Activated gamma-delta T cell treated with Interleukin-2 at 50 U/mL for 16 hours (primary cell): ENCODE measurements at places on chromosomes 2 and 18.

GRCh38 chr18:63339920-63340484 lies 20.4 kb upstream of the BCL2 start:
- DNase-seq: peak; percentile 34

DNA sequence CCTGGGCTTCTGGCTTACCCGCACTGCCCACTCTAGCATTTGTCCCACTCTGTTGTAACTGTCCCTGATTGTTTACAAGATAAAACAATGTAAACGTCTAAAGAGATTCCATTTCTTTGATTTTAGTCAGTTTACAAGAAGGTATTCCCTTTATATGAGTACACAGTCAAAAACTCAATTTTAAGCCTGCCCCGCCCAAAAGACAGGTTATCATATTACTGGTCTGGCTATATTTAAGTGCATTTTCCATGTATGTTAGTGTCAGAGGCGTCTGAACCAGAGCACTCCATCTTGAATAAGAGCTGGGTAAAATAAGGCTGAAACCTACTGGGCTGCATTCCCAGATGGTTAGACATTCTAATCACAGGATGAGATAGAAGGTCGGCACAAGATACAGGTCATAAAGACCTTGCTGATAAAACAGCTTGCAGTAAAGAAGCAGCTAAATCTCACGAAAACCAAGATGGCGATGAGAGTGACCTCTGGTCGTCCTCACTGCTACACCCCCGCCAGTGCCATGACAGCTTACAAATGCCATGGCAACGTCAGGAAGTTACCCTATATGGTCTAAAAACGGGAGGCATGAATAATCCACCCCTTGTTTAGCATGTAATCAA lies 15.0 kb downstream of the GPR45 start:
- DNase-seq: no peak

DNA sequence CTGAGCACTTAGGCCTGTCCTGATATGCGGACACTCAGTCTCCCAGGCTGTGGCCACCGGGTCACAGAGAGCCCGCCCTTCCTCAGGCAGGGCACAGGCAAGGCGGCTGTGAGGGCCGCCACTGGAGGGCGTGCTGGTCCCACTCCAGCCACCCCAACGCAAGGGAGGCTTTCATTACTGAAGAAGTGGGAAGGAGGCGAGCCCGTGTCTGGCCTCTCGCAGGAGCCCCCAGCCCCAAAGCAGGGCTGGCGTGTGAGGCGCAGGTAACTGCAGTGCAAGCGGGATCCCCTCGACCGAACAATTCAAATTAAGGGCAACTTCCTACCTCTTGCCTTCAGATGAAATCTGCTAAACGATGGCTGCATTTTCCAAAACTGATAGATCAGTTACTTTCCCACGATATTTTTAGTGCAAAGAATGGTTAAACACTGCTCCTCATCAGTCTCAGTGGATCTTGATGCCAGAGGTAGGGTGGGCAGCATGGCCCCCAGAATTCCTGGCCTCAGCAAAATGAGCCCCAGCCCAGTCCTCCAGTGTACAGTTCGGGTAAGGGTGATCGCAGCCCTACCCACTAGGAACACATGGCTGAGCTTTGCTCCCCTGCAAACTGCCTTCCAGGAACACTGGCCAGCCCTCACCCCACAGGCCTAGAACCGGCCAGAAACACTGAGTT lies 97.2 kb downstream of the SEPTIN10 start:
- DNase-seq: no peak

- no peak for DNase-seq
Measured at GRCh38 chr2:237798236-237799059, at the start of gene RBM44. Gene RBM44 (plus strand): TSS chr2:237798779. CDS start chr2:237813610, 14,831 bp downstream.

- DNase-seq: no peak
Measured at GRCh38 chr18:41985914-41986313, 30.9 kb downstream of the PIK3C3 start.

GRCh38 chr2:152497481-152498052 lies 162.6 kb downstream of the FMNL2 start:
- no peak for DNase-seq

- peak; percentile 50 for DNase-seq
Measured at GRCh38 chr18:26547646-26548414, 523 bp downstream of the KCTD1 start.

GRCh38 chr2:67896476-67896875 lies 166.3 kb downstream of the C1D start:
- no peak for DNase-seq

DNA sequence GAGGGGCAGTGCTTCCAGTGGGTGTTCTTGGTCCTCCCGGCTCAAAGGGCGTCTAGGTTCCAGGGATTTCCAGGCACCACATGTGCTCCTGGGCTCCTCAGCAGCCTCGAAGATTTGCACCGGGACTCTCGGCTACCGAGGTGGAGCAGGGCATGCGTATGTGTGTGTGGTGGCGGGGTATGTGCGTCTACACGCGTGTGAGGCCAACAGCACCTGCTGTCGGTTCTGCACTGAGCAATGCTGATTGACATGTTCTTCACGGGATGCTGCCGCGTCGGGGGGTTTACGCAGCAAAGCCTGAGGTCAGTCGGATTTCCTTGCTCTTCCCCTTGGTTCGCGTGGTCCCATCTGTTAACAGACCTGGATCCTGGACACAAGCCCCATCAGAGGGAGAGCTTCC lies 119.8 kb downstream of the NDUFA10 start:
- no peak for DNase-seq

DNA sequence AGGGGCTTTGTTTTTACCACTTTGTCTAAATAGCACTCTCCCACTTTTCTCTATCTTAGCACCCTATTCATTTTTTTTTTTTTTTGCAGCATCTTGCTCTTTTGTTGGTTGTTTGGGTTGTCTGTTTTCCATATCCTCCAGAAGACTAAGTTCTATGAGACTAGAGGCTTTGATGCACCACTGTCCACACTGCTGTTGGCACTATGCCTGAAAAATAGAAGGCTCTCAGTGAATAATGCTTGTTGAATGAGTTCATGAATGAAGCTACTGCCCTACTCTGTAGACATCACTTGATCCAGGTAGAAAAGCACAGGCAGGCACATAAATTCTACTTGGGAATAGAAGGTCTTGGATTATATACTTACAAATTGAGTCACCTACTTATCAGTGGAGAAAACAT lies 7.3 kb downstream of the IL1A start:
- DNase-seq: no peak

- DNase-seq: no peak
Measured at GRCh38 chr2:238277695-238278094, 10.7 kb downstream of the PER2 start.

DNA sequence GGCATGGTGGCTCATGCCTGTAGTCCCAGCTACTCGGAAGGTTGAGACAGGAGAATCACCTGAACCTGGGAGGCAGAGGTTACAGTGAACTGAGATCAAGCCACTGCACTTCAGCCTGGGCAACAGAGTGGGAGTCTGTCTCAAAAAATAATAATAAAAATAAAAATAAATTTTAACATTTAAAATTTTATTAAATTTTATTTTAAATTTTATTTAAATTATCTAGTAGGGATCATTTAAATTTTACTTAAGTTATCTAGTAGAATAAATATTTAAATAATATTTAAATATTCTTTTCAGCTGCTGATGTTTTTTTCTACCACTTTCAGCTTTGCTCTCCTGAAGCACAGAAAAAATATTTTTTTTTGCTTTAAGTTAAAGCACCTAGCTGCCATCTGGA lies 10.4 kb downstream of the COBLL1 start:
- DNase-seq: no peak

GRCh38 chr18:63107171-63107845 lies 212.3 kb downstream of the BCL2 start:
- DNase-seq: no peak

DNA sequence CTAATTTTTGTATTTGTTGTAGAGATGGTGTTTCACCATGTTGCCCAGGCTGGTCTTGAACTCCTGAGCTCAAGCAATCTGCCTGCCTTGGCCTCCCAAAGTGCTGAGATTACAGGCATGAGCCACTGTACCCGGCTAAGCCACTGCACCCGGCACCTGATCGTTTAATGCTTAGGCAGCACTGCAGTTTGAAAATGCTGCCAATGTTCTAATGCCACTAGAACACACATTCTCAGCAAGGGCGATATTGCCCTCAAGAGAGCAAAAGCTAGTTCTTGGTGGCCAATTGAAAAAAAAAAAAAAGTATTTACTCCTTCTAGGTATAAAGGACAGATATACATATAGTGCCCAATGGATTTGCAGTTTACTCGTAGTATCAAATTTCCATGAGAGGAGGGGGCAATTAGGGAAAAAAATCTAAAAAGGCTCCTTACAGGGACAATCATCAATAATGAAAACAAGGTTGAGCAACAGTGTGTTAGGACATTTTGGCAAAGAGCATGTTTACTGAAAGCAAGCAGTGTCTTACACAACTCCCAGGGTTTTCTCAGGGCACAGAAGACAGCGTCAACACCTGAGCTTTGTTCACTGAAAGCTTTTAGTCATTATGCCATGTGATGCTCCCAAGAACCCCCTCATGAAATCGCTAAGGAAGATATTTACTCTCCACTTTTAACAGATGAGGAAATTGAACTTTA lies 199.9 kb upstream of the PKDCC start:
- no peak for DNase-seq

DNA sequence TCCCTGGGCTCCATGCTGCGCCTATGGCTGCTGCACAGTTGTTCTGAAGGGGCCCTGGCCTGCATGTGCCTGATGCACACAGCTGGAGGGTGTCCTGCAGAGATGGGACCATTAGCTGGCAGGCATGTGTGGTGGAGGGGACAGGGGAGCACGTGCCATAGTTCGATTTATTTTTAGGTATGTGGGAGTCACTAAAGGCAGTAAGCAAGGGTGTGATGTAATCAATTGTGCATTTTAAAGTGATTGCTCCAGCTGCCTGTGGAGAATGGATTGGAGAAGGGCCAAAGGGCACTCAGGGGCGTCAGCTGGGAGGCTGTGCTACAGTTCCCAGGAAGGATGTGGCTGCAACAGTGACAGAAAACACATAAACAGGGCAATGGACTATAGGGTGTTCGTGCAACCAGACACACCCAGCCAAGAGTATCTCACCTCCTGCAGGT lies 205.1 kb downstream of the ARL4C start:
- DNase-seq: peak; percentile 21

DNA sequence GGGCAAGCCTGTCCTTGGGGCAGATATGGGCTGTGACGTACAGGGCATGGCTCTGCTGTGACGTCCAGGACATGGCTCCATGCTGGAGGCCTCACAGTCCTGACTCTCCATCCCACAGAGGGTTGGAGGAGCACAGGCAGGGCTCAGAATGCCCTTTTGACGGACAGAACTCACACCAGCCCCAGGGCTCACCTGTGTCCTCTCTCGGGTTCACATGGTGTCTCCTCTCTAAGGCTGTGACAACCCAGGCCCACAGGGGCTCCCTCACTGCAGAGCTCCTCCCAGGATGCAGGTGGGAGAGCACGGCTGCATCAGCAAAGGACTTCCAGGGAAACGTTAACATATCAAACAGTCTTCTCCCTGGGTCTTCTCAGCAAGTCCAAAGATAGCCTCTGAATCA lies 133.8 kb downstream of the EIPR1 start:
- no peak for DNase-seq

GRCh38 chr2:232577841-232578240 lies 27.4 kb downstream of the EIF4E2 start:
- no peak for DNase-seq
